Myocyte (in vitro differentiated cells): ENCODE measurements at places on chromosomes 13 and 19.

DNA sequence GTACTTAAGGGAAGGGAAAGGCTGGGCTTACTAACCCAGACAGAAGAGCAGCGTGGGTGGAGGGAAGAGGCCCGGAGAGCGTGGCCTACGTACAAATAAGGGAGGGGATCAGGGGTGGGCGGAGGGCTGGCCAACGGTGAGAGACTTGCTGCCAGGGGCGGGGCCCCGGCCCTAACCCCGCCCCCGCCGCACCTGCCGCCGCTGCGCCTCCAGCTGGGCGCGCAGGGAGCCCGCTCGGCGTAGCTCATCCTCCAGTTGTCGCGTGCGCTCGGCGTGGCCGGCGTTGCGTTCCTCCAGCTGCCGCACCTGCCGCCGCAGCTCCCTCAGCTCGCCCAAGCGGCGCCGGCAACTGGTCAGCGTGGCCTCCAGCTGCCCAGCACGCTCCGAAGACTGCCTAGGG lies 5.7 kb downstream of the HOOK2 start:
- no peak for DNase-seq

DNA sequence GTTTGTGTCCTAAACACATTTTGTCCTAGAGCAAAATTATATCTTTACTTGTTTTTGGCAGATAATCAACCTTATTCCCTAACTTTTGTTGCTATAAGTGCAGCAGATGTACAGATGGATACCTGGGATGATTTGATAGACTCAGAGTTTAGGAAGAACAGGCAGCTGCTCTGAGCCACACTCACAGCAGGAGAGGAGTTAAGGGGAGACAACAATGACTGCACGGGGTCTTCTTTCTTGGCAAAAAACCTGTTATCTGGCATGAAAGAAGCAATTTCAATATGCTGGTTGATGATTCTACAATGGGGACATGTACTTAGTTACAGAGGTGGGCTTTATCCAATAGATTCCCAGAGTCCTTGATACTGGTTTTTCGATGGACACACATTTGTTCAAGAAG lies 258.9 kb upstream of the PCDH9 start:
- no peak for DNase-seq

- DNase-seq = no peak
Observed at GRCh38 chr19:33234092-33234491, 8.4 kb upstream of the SLC7A10 start.

DNA sequence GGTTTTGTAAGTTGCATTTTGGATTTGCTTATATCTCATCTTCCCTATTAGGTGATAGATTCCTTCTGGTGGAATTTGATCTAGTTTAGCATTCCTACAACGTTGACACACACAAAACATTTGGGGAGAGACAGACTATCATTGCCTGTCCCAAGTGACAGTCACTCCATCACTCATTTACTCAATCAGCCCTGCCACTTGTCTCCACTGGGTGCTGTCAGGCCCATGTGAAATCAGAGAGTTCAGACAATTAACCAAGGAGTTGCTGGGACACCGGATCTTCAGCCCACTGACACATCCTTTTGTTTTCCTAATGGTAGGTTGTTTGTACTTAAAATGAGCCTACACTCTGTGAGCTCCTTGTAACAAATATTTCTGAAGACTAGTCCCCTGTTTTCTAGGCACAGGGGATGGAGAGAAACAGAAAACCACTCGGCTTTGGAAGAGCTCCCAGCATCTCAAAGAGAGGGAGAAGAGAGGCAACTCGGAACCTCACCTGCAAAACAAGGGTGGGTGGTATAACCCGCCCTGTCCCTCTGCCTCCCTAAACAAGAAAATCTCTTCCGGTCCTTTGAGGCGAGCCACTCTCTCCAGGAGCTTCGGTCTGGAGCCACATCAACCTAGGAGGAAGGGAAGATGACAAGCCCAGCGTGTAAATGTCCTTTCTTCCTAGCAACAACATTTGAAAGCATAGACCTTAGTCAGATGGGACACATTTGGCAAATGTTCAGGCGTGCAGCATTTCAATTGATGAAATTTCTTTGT lies 440.9 kb upstream of the KLF12 start:
- DNase-seq = peak; percentile 6

GRCh38 chr13:33487575-33488243 lies 202.2 kb upstream of the STARD13 start:
- DNase-seq = peak; percentile 78

- no peak for DNase-seq
Observed at GRCh38 chr13:42039457-42039945, 8.9 kb upstream of the DGKH start.

DNA sequence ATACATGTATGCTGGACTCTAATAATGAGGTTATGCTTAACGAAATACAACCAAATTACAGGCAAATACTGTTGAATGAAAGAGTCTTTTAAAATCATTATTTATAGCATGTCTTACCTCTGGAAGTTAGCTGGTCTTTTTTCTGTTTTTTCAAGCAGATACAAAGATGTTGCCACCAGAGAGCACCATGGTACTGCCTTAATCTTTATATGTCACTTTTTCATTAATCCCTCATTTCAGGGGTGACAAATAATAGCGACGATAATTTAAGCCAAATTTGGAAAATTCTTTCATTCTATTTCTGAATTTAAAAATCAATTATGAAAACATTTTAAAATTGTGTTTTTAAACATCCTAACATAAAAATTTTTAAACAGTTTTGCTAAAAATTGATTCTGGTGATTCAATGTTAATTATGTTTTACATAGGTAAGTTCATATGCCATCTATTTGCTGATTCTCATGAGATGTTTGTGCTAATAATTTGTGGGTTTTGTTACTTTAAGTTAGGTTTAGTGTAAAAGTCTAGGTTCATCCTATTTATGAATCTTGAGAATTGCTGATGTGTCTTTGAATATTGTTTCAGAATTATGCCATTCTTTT lies 379.3 kb upstream of the SGCG start:
- DNase-seq = peak; percentile 48

GRCh38 chr13:42422681-42423080 lies 150.7 kb downstream of the AKAP11 start:
- no peak for DNase-seq

- no peak for DNase-seq
Observed at GRCh38 chr19:38690832-38691231, 43.4 kb downstream of the ACTN4 start.

DNA sequence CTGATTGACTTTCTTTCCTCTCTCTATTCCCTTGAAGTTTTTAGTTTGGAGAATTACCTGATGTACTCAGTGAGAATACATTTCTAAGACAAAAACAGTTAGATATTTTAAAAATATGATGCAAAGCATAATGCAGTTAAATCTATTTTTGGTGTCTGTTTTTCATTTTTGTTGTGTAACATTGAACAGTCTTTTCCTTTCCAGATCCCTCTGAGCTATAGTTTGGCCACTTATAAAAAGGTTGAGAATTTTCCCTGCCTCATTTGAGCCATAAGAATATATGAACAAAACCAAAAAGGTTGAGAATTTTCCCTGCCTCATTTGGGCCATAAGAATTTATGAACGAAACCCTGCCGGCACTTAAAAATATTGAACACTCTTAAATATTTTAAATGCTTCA lies 57.0 kb upstream of the IPO5 start:
- no peak for DNase-seq

GRCh38 chr13:86567119-86567518 lies 767.9 kb upstream of the SLITRK6 start:
- no peak for DNase-seq

GRCh38 chr13:37510441-37510840 lies 88.1 kb downstream of the POSTN start:
- DNase-seq = peak; percentile 10

DNA sequence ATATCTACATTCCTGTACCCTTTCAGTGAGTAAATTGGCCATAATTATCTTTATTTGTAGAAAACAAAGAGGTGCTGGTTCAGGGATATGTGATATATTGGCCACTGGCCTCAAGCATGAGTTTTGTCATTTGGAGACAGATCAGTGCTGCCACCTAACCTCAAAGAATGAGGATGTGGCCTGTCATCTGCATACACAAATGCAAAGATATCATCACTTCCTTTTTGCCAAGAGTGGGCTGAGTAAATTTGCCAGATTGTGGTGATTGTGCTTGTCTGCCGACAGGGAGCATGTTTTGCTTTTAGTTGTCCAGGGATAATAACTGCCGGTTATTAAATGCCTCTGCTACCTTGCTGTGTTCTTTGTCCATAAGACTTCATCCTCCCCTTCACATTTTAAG lies 44.2 kb downstream of the WASF3 start:
- peak; percentile 40 for DNase-seq

DNA sequence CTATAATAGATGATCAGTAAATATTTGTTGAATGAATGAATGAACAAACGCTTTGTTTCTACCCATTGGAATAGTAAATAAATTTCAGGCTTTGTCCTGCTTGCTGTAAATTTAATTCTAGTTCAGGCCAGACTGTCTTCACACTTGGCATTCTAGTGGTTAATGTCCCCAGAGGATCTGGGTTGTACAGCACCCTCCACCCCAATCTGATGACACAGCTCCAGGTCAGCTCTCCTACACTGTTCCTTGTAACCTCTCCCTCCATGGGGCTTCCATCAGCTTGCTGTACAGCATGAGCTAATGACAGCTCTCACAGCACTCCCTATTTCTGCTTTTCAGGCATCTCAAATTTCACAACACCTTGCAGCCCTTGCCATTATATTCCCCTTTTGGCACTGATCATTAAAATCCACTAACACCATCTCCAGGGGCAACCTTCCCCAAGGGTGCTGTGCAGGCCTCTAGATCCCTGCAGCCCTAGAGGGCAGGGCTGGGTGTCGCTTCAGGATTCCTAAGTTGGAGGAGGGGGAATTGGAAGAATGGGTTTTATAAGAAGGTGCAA lies 12.7 kb upstream of the KL start:
- no peak for DNase-seq
